ENCODE measurements at places on chromosomes 7 and 10. TPM values are rescaled to one million over a fixed set of nuclear protein-coding genes. Genes with fewer than 3 reads are reported as not detected.

The DRGX gene
- not detected for total RNA-seq

The RBP3 gene
- total RNA-seq: not detected

The HTR5A gene
- total RNA-seq: not detected

The GHRHR gene
- total RNA-seq: not detected

The TET1 gene
- 1.9 TPM for total RNA-seq

The DOCK4 gene
- total RNA-seq: 1.5 TPM

The NAT16 gene
- total RNA-seq: not detected

The VSTM2A gene
- total RNA-seq: not detected

The RASA4B gene
- 4.0 TPM for total RNA-seq

The PDZD8 gene
- total RNA-seq: 17.9 TPM

The SPDYE3 gene
- not detected for total RNA-seq

The ELFN1 gene
- not detected for total RNA-seq

DNA sequence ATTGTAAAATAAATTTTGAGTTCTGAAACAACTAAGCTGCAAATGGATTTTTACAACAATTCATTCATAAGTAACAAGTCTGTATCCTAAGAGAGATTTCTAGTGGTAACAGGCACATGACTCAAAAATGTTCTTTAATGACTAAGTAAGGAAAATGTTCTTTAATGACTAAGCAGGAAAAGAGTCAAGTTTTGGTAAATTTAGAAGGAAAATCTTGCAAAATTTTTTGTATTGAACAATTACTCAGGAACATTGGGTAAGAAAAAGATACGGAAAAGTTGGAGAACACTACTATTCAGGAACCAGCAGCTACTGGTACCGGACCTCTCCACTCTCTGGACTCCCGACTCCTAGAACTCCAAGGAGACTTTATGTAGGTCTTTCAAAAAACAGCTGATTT lies 33.5 kb downstream of the HYCC1 start:
- peaks cover 30% of the 10 kb centered on the region for H3K36me3 ChIP-seq
- no peak overlapping the region for H3K4me3 ChIP-seq

- no peaks in the 10 kb centered on the region for H3K27me3 ChIP-seq
- H3K4me3 ChIP-seq: no peak overlapping the region
- DNase-seq: no peak
- H3K36me3 ChIP-seq: no peaks in the 10 kb centered on the region
- no peak overlapping the region for H3K27ac ChIP-seq
- no peaks in the 10 kb centered on the region for H3K4me1 ChIP-seq
Measured at GRCh38 chr10:108434559-108435252, 1270.2 kb upstream of the SORCS1 start.

DNA sequence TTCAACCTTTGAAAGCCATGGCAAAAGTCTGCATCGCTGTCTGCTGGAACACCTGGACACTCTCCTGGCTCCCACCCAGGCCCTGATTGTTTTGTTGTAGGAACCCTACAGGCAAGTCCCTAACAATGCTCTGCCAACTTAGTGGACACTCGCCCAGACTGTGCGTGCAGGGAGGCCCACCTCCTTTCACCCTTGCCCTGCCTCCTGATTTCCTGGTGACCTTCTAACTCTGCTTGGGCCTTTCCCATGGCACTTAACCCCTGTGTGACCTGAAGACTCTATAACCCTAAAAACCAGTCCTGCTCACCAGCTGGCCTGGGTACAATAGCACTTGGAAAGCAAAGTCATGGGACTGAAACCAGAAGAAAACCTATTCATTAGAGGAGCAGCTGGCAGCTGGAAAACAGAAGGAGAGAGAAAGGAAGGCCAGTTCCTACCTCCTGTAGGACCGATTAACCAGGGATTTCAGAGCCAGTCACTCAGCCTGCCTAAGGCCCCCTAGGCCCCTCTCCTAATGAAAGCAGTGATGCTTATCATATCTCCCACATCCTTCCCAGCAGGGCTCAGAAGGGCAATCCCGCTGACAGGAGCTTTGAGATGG lies 82.7 kb upstream of the KMT2E start:
- H3K27ac ChIP-seq: no peak overlapping the region
- H3K4me3 ChIP-seq: no peak overlapping the region
- no peaks in the 10 kb centered on the region for H3K27me3 ChIP-seq
- no peak for DNase-seq
- H3K36me3 ChIP-seq: no peaks in the 10 kb centered on the region

GRCh38 chr10:31343551-31343950 lies 24.5 kb downstream of the ZEB1 start:
- H3K4me1 ChIP-seq: no peaks in the 10 kb centered on the region
- H3K4me3 ChIP-seq: no peak overlapping the region
- H3K27ac ChIP-seq: no peak overlapping the region
- DNase-seq: no peak

- no peak for DNase-seq
- H3K4me1 ChIP-seq: no peaks in the 10 kb centered on the region
- H3K27ac ChIP-seq: no peak overlapping the region
- H3K36me3 ChIP-seq: no peaks in the 10 kb centered on the region
- no peak overlapping the region for H3K4me3 ChIP-seq
Measured at GRCh38 chr7:54622696-54623309, 80.6 kb downstream of the VSTM2A start.

DNA sequence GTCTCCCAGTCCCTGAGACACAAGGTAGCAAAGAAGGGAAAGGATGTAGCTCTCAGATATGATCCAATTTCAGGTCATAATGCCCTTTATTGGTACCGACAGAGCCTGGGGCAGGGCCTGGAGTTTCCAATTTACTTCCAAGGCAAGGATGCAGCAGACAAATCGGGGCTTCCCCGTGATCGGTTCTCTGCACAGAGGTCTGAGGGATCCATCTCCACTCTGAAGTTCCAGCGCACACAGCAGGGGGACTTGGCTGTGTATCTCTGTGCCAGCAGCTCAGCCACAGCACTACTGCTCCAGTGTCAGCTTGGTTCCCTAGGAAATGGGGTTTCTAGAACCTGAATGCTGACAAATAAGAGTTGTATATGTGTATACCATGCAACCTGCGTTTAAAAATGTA lies 74.6 kb upstream of the PRSS58 start:
- no peak overlapping the region for H3K27ac ChIP-seq
- no peak for DNase-seq
- H3K27me3 ChIP-seq: peaks cover 8% of the 10 kb centered on the region
- no peak overlapping the region for H3K4me3 ChIP-seq
- H3K36me3 ChIP-seq: no peaks in the 10 kb centered on the region
- no peaks in the 10 kb centered on the region for H3K4me1 ChIP-seq

GRCh38 chr10:11450427-11450826 lies 161.0 kb downstream of the USP6NL start:
- no peak overlapping the region for H3K4me3 ChIP-seq
- H3K4me1 ChIP-seq: no peaks in the 10 kb centered on the region
- no peaks in the 10 kb centered on the region for H3K36me3 ChIP-seq

DNA sequence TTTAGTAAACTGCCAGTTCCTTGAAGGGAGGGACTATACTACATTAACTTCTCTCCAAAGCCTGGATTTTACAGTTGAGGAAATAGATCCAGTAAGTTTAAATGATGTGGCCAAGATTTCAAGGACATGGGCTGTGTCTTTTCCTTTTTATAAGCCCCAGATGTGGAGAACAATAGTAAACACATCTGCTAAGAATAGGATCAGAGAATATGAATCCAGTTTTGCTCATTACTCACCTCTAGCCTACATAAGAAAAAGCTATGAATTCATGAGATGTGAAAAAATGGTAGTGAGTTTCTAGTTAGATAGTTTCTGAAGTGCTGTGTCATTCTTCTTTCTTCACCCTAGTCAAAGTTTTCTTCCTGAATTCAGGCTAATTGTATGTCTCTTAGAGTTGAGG lies 38.6 kb downstream of the MAGI2 start:
- no peak overlapping the region for H3K4me3 ChIP-seq
- peaks cover 17% of the 10 kb centered on the region for H3K27me3 ChIP-seq
- no peak for DNase-seq
- no peak overlapping the region for H3K27ac ChIP-seq
- peaks cover 2% of the 10 kb centered on the region for H3K4me1 ChIP-seq
- H3K36me3 ChIP-seq: no peaks in the 10 kb centered on the region

DNA sequence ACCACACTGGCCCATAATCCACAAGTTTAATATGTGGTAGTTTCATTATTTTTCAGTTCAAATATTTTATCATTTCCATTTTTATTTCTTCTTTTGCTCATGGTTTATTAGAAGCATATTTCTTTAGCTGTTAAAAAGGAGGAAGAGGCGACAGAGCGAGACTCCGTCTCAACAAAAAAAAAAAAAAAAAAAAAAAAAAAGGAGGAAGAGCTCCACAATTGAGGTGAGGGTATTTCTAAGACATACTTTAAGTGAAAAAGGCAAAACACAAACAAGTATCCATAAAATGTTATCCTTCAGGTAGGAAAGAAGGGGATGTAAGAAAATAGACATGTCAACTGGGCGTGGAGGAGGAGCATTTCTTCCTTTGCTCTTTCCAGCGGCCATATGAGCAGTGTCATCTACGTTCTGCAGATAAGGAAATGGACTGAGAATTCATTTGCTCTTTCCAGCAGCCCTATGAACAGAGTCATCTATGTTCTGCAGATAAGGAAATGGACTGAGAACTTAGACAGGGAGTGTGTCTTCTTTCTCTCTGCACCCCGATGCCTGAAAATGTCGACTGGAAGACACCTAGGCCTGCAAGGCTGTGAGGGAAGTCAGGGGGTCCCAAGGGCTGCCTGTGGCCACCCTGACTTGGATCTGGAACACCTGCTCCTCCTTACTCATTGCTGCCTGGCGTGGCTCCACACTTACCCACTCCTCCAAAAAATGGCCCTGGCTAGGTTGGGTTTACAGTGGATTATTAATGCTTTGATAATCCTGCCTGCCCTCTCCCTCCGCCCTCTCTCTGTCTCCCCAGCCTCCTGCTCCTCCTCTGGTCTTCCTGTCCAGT lies 18.9 kb upstream of the RAMP3 start:
- no peak overlapping the region for H3K4me3 ChIP-seq
- H3K27ac ChIP-seq: no peak overlapping the region
- H3K4me1 ChIP-seq: no peaks in the 10 kb centered on the region
- no peaks in the 10 kb centered on the region for H3K36me3 ChIP-seq
- H3K27me3 ChIP-seq: peaks cover 7% of the 10 kb centered on the region
- no peak for DNase-seq

DNA sequence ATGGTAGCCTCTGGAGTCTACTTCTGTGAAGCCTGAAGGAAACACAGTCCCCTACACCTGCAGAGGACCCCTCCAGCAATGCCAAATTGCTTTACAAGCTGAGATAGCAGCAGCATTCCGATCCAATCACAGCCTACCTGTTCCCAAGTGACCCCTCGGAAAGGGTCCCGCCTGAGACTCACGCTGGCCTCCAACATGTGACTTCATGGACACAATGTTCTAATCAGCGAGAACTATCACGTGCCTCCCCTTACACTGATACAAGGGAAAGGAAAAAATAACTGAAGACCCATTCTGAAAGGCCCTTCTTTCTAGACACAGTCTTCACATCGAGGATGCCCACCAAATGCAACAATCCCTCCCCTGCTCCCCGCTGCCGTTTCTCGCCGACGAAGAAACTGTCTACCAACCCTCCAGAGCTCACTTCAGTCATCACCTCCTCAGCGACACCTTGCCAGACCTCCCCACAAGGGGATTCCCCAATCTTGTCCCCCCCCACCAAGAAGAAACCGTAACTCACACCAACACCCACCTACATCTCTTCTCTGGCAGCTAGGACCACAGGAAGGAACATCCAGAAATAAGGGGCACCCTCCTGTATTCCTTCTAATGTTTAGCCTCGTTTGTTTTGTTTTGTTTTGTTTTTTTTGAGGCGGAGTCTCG lies 1.8 kb downstream of the SNX8 start:
- no peak overlapping the region for H3K27ac ChIP-seq
- H3K4me3 ChIP-seq: no peak overlapping the region
- DNase-seq: no peak
- no peaks in the 10 kb centered on the region for H3K27me3 ChIP-seq

- DNase-seq: no peak
- H3K4me1 ChIP-seq: no peaks in the 10 kb centered on the region
- H3K27ac ChIP-seq: no peak overlapping the region
- H3K36me3 ChIP-seq: no peaks in the 10 kb centered on the region
Measured at GRCh38 chr10:126840576-126841135, 64.6 kb upstream of the DOCK1 start.

GRCh38 chr10:22598478-22598877 lies 115.9 kb downstream of the PIP4K2A start:
- H3K27ac ChIP-seq: peak overlapping the region; percentile 70
- no peaks in the 10 kb centered on the region for H3K36me3 ChIP-seq
- peaks cover 34% of the 10 kb centered on the region for H3K4me1 ChIP-seq
- H3K4me3 ChIP-seq: no peak overlapping the region
- H3K27me3 ChIP-seq: no peaks in the 10 kb centered on the region

DNA sequence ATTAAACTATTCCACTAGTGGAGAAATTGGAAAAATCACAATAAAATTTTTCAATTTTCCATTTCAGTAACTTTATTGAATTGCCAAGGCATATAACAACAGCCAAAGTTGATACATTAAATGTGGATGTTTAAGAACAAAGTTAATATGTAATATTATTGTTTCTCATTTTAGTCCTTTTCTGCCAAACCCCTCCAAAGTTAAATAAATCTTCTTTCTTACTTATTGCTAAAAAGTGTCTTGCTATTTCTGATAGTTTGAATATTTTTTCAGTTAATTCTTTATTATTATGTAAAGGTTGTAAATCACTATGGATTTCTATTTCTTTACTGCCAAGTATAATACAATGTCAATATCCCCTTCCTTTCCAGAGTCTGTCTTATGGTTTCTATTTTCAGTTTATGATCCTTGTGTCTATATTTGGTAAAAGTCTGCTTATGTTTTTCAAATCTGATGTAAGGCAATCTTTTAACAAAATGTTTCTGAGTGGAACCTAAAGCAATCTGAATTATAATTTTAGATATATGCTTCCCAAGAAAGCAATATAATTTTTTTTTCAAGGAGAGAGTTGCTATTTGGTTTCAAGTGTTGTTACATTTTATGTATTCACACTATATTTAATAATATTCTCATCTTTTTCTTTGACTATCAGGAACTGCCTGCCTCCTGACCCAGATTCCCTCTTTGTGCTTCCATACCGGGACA lies 80.3 kb upstream of the RHOBTB1 start:
- no peak overlapping the region for H3K27ac ChIP-seq
- no peak for DNase-seq
- H3K27me3 ChIP-seq: no peaks in the 10 kb centered on the region
- no peak overlapping the region for H3K4me3 ChIP-seq
- peaks cover 13% of the 10 kb centered on the region for H3K4me1 ChIP-seq

- no peaks in the 10 kb centered on the region for H3K27me3 ChIP-seq
- no peaks in the 10 kb centered on the region for H3K36me3 ChIP-seq
- peak overlapping the region; percentile 62 for H3K4me3 ChIP-seq
Measured at GRCh38 chr7:30479202-30480120, 877 bp upstream of the NOD1 start.

DNA sequence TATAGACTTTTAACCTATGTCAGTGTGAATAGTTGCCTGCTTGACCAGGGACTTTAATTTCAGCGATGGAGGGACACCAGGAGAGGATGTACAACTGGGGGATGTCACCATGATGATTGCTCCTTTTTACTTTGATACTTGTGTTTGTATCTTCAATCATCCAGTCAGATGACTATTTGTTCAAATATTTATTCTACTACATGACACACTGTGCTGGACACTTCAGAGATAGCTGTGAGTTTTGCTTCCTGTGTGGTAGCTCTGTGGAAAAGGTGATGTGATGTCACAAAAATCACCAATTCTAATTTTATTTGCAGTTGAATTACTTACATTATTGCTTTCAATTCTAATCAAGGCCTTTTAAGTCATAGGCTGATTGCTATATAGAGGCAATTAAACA lies 62.7 kb upstream of the CREB5 start:
- peaks cover 4% of the 10 kb centered on the region for H3K27me3 ChIP-seq
- DNase-seq: no peak
- no peaks in the 10 kb centered on the region for H3K36me3 ChIP-seq
- no peak overlapping the region for H3K4me3 ChIP-seq
- H3K4me1 ChIP-seq: no peaks in the 10 kb centered on the region

- H3K27ac ChIP-seq: no peak overlapping the region
- H3K4me3 ChIP-seq: no peak overlapping the region
- peaks cover 15% of the 10 kb centered on the region for H3K36me3 ChIP-seq
- no peaks in the 10 kb centered on the region for H3K27me3 ChIP-seq
- peaks cover 8% of the 10 kb centered on the region for H3K4me1 ChIP-seq
Measured at GRCh38 chr10:133391761-133392518, 2.0 kb upstream of the MTG1 start.
